Uterus (tissue), 4 donors: ENCODE measurements at places on chromosomes 2 and 18. TPM values are rescaled to one million over a fixed set of nuclear protein-coding genes. Genes with fewer than 3 reads are reported as not detected.

The CD8A gene
- total RNA-seq: 0.07 TPM

The TYMS gene
- 0.26 TPM for total RNA-seq

The CDCA7 gene
- total RNA-seq: 0.51 TPM

The RBKS gene
- 2.6 TPM for total RNA-seq

- DNase-seq: no peak
Measured at GRCh38 chr2:5777131-5777535, 84.9 kb downstream of the SOX11 start.

GRCh38 chr2:46460241-46460921, 19.0 kb upstream of the TMEM247 start:
- no peak for DNase-seq

DNA sequence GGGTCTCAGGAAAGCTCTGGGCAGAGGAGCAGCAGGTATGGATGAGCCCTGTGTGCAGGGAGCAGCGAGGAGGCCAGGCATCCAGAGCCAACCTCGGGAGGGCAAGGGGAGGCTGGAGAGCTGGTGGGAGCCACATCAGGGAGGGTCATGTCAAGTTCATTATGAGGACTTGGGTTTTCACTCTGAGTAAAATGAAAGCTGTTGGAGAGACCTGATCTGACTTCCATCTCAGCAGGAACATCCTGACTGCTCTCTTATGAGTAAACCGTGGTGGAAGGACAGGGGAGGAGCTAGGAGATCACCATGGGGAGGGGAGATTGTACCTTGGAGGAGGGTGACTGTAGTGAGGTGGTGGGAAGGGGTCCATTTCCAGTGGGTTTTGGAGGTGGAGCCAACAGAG, 209.8 kb downstream of the LDLRAD4 start:
- DNase-seq: no peak

DNA sequence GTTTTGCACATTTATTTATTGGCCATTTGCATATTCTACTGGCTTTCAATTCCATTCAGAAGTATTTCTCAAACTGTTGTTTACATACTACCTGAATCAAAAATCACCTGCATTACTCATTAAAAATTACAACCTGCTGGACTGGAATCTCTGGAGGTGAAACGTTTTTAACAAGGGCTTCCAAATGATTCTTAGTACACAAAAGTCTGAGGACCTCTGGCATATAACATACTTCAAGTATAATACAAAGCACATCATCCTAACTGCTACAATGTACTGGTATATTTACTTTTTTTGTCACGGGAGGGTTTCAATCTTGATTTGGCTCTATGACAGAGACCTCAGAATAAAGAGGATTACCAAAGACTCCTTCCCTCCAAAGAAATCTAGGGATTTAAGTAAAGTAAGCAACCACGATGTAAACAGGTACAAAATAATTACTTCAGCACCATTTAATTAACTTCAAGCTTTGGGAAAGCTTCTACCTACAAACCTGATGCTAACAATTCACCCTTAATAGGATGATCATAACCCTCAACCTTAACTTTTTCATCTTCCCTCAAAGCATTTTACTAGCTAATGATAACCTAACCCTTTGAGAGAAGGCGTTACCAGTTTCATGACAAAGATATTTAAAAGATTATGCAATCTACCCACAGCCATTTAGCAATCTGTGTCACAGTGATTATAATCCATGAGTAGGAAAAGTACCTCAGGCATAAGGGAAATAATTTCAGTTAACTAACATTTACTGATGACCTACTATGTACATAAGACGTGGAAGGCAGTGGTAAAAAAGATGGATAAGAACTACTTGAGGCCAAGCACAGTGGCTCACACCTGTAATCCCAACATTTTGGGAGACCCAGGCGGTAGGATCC, 24.7 kb downstream of the ATAD2B start:
- DNase-seq: no peak

- DNase-seq: peak; percentile 9
Measured at GRCh38 chr2:43005245-43005974, 213.0 kb upstream of the HAAO start.

DNA sequence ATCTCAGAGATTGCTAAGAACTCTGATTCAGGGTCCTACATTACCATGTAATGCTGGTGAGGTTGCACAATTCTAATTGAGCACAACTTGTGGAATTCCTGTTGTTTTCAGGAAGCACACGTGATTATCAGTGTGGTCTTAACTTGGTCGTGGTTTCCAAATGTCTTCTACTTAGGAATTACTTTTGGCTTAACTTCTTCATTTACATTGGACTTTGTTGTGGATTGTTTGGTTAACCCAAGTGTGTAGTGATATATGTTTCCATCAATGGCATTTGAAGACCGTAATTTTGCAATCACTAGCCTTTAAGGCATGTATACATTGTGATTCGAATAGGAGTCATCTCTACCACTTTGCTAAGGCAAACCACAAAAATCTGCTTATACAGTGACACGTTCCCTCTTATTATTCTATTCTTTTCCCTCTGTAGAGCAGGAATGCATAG, 373.3 kb downstream of the IRS1 start:
- DNase-seq: no peak

DNA sequence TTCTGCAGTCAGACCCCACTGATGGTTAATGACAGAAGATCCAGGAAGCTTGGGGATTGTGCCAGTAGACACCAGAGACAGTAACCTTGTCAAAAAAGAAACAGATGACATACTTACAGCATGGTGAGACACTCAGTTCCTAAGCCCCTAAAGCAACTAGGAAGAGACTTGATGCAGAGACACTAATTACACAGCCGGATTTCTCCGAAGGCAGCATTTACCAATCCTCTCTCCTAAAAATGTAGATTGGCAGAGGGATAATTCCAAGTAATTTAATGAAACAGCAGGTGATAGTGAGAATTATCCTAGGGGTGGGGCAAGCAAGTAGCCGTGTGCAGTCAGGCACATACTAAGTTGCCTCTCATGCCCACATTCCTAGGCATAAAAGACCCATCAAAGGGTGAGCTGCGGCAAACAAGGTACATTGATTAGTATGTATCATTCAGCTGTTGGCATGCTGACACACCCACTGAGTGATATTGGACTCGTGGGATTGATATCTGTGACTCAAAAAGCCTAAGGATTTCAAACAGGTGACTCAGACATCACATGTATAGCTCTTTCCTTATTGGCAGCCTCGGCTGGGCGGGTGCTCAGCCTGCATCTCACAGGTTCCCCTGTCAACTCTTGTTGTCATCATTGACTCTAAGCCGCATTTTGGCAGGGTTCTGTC, 296.7 kb upstream of the ATP5MC3 start:
- DNase-seq: no peak

DNA sequence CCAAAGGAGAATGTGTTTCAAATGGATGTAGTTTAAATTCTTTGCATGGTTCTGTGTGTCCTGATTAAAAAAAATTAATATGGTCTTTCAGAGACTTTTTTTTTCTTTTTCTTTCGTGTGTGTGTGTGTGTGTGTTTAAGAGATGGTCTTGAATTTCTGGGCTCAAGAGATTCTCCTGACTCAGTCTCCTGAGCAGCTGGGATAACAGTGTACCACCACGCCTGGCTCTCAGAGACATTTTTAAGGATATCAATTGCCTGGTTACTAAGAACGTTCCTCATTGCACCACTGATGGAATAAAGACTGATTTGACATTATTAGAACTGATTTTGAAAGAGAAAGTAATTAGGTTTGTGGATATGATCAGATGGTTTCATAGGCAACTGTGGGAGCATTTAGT, 163.8 kb upstream of the SMAD7 start:
- no peak for DNase-seq

DNA sequence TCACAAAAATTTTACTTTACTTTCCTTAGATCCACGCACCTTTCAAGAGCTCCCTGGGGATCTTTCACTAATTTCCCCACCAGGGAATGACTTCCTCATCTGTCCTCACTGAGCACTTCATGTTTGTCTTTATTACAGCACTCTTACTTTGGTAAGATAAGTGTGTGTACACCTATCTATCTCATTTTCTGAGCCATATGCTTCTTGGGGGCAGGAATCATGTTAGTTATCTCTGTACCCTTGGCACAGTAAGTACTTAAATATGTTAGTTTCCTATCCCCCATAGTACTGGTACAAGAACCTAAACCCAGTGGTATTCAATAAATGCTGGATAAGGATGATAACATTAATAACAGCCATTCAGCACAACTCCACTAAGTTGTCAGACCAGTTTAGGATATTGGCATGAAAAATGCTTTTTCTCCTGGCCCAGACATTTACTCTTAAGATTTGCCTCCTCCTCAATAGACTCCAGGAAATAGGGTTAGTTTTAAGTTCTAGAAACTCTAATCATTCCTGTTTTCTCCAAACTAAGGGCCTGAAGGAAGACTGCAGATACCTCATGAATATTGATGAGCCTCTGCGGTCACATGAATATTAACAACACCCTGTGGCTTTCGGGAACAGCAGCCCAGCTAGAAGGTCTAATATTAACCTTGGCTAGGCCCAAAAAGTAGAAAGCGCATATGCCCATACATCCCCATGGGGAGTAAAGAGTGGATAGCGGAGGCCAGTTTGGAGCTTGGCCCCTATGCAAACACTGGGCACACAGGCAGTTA, 38.2 kb downstream of the NHEJ1 start:
- DNase-seq: no peak

DNA sequence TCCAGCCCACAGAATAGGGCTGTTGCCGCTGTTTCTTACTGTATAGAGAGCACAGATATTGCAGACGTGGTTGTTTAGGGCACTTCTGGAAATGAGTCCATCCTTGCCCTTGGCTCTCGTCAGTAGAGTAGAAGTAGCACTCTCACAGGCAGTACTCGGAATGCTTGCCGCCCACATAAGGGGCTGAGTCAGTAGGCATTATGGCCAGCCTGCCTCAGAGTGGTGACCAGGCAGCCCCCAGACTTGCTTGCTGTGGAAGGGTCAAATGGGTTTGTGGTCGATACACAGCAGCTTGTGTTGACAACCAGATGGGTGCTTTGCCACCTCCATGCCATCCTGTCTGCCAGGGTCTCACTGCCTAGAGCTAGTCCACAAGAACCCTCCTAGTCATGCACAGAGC, 38.7 kb downstream of the PLEKHB2 start:
- no peak for DNase-seq

GRCh38 chr2:100976061-100976460, 26.0 kb upstream of the RPL31 start:
- DNase-seq: no peak
